ENCODE measurements at places on chromosomes 4 and X.

DNA sequence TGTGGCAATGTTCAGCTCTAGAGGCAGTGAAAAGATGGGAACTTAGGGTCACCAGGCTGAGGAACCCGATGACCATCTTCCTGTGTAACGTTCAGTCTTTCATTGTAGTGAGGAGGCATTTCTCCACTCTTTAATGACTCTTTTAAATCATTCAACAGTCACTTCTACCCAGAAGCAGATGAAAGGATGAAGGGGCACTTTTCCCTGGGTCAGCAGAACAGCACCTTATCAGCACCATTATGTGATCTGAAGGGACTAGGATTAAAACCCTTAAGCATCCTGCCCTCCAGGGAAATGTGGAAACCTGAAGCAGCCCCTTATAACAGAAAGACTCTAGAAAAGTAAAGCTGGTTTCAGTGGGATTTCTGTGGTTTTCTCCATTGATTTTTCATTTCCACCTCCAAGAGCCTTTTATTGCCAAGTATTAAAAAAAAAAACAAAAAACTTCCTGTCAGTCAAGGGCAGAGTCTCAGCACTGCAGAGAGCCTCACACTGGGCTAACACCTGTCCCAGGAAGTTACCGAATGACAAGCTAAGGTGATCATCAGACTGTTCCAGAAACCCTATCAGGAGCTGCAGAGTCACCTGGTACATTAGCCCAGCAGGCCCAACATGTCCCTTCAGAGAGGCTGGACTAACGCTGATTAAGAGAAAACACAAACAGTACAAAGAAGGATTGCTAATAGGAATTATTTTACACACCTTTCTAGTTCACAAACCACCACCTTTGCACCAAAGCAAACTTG is 185.9 kb downstream of the SHROOM3 start:
- no peak for DNase-seq

DNA sequence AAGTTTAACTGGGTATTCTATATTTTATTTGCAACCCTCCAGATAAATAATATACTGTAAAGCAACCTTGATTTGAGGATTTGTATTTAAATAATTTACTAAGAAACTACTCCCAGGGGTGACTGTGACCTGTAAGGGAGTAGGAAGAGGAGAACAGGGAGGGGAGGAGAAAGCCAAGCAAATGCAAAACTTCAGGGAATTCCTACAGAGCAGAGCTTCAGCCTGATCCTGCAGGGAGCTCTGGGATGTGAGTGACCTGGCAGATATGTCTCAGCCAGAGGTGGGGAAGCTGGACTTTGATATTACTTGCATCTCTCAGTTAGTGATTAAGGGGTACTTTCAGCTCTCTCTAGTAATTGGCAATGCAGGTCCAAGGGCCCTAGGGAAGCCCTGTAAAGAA is 302.0 kb downstream of the FRMPD4 start:
- DNase-seq, result no peak

- peak; percentile 62 for DNase-seq
Observed at GRCh38 chrX:137051978-137052642, 18.3 kb upstream of the GPR101 start.

DNA sequence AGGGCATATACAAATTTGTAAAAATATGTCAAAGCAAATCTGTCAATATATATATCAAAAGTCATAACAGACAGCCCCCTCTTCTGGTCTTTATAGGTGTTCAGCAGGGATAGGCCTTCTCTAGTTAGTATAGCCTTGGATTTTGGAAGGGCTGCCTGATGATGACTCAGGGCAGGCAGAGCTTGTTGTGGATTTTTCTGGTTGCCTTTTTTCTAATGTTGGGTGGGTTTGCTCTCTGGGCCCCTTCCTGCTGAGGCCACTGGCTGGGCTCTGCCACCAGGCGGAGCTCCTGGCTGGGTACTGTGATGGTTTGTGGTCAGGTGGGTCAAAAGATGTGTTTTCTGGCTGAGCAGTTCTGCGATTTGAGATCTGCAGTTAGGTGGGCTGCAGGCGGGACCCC is 294.2 kb downstream of the GRIA2 start:
- DNase-seq, result no peak

DNA sequence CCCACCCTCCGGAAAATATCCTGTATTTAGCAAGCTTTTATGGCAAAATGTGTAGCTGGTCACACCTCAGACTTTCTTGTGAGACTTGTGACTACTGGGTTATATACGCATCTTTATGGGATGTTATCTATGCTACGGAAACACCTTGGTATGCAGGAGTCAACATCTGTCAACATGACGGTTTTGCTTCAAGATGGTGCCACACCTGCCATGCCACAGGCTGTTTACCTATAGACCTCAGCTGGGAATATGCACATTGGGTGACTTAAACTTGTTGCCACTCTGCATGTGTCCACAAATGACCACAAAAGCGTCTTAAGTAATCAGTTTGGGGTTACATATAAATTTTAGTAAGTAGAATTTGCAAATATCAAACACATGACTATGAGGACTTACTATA is 192.3 kb upstream of the ATP6AP2 start:
- no peak for DNase-seq

DNA sequence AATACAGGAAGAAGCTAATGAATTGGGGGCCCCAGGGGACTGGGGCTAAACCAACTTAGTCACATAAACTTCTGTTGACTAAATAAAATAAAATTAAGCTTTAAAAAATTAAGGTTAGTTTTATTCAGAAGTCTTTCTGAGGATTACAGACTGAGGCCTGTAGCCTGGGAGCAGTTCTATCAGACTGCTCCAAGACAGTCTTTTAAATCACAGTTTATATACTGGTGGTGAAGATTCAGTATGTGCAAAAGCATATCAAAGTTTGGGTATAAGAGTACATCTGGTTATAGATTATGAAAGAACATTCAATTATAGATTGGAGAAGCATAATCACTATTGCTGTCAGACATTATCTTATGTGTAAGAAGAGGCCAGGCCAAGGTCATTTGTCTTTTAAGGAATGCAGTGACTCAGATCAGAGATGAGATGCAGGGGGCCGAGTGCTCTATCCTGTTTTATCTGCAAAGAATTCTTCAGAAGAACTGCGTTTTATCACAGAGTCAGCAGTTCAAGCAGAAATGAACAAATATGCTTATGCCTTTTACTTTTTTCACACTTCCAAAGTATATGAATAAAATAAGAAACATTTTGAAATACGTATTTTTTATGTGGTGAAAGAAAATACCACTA is 109.4 kb downstream of the PDHA2 start:
- DNase-seq, result no peak

DNA sequence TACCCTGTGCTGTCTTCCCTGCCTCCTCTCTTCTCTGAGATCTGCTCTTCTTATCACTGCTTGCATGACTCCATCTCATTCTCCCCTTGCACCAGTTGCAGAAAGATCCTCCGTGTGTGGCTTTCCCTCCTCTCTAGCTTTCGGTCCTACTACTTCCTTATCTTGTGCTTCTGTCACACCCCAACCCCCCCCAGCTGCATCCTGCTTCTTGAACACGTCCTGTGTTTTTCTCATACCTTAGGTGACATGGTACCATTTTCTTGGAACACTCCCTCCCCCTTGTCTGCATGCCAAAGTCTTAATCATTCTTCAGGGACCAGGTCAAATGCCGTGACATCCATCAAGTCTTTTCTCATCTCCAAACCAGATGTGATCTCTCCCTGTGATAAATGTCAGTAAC is 46.4 kb downstream of the FHL1 start:
- DNase-seq, result no peak

- no peak for DNase-seq
Observed at GRCh38 chrX:2423899-2424298, 76.9 kb downstream of the DHRSX start.

DNA sequence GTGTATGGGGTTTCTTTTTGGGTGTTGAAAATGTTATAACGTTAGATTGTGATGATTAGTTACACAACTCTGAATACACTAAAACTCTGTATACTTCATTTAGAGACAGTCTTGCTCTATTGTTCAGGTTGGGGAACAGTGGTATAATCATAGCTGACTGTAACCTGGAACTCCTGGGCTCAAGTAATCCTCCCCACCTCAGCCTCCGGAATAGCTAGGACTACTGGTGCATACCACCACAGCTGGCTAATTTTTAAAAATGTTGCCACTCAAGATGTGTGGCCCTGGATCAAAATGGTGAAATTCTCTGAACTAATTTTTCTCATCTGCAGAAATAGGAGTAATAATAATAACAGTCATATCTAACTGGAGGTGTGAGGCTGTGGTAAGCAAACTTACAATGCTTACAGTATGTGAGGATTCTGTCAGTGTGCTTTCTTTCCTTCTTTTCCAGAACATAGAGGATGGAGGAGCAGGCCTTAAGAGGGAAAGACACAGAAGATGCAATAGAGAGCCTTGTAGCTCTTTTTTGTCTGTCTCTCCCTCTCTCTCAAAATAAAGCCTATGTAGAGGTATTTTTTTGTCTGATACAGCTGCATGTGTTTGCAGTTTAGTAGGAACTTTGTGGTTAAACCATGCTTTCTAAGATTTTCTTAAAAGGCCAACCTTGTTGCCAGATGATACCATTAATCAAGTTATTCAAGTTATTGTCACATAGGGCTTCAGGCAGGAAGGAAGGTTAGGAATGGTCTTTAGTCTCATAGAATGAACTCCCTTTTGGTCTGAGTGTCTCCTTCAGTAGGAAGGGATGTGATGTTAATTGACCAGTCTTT is 7.5 kb downstream of the ADD1 start:
- DNase-seq, result no peak

DNA sequence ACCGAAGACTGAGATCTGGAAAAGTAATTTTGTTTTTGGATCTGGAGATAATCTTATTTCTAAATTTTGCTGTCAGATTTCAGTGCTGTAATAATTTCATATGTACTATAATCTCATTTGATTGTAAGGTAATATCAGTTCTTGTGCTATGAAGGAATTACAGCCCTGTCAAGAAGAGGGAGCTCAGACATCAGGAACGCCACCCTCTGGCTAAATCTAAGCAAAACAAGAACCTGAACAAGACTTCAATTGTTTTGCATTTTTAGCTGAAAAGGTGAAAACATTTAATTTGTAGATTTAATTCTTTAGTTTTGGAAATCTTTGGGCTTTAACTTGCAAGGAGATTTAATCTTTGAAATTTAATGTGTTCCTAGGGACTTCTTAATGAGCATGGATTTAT is 525.4 kb upstream of the HS3ST1 start:
- DNase-seq, result no peak

DNA sequence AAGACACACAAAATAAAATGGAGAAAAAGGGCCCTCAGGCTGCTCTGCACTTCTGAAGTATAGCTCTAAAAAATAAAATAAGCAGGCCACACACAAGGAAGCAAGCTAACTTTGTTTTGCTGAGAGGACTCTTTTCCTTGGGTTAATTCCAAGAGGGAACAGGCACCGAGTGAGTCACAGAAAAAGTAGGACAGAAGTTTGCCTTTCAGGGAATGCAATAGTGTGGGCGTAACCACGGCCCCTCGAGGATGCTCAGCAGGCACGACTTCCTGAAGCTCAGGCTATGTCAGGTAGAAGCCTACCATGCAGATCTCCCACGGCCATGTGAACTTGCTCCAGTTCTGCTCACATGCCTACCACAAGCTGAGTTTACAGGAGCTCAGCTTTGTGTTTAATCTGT is 22.1 kb downstream of the PPP1R2C start:
- DNase-seq, result no peak

DNA sequence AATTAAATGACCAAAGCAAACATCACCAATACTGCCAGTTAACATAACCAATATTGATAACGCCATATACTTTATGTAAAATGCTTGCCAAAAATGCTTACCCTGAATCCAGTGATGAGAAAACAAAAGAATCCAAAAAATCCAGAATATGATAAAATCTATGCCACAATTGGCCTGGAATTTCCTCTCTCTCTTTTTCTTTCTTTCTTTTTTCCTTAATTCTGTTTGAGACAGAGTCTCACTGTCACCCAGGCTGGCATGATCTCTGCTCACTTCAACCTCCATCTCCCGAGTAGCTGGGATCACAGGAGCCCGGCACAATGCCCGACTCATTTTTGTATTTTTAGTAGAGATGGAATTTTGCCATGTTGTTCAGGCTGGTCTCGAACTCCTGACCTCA is 9.8 kb upstream of the SLC7A11 start:
- no peak for DNase-seq

GRCh38 chr4:158996669-158997074 is 106.2 kb upstream of the RAPGEF2 start:
- DNase-seq, result no peak

Data from T-helper 22 cell (primary cell).